ENCODE measurements at places on chromosomes 3 and 15.
A peak's percentile ranks its signal among the peaks of the same experiment; 100 is the strongest.

GRCh38 chr3:20997183-20997582 lies 753.8 kb downstream of the ZNF385D start:
- DNase-seq: no peak

DNA sequence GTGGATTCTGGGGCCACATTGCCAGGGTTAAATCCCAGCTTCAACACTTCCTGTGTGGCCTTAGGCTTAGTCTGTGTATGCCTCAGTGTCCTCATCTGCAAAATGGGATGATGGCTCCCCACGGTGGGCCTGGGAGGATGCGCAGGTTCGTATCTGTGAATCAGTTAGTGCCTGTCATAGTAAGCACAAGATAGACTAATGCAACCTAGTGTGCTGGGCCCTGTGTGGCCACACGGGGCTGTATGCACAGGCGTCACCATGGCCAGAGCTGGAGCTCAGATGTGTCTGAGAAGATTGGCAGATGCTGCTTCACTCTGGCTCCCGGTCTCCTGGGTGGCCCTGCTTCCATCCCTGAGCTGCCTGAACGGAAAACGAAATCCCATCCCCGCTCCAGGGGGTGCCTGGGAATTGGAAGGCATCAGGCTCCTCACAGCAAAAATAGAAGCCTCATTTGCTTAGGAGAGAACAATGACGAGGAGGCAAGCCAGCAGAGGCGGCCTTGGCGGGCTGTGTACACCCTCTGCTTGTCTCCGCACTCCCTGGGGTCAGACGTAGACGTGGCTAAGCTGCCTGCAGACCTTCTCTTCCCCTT lies 103.6 kb downstream of the APBA2 start:
- no peak for DNase-seq

DNA sequence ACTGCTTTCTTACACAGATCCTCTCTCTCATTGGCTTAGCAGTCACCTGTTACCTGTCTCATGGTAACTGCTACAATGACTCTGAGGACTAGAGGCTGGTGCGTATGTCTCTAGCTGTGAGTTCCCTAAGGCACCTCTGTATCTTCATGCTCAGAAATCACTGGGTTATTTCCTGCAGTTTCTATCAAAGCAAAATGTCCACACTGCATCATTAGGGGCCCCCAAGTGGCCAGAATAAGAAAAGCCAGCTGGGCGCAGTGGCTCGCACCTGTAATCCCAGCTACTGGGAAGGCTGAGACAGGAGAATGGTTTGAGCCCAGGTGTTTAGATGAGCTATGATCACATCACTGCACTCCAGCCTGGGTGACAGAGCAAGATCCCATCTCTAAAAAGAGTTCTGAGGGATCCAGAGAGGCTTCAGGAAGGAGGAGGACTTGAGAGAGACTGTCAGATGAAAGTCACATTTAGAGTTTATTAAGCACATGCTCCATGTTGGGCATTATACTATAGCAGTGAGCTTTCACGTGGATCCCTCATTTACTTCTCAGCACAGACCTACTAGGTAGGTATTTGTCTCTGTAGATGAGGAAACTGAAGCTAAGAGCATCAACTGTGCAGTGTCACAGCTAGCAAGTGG lies 2.3 kb upstream of the VPS18 start:
- peak; percentile 14 for DNase-seq

- peak; percentile 56 for DNase-seq
Observed at GRCh38 chr3:58350627-58351013, 17.9 kb downstream of the PXK start.

DNA sequence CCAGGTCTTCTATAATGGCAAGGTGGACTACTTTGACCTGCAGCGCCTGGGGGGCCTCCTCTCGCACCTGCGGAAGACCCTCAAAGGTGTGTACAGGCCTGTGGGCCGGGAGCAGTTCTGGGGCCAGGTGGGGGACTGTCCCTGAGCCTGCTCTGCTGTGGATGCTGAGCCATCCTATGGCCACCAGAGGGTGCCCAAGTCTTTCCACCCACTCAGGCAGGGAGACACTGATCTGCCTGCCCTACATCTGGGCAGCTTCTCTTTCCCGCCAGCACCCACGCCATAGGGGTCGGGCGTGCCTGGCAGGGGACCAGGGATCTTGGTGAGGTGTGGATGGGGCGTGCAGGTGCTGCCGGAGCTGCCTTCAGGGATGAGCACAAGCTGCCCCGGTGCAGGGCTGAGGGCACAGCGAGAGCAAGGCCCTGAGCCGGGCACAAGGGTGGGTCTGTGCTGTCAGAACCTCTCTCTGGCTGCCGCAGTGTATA lies 14.1 kb downstream of the RNF123 start:
- peak; percentile 71 for DNase-seq

- no peak for DNase-seq
Observed at GRCh38 chr15:57118013-57118799, 199.8 kb downstream of the TCF12 start.

DNA sequence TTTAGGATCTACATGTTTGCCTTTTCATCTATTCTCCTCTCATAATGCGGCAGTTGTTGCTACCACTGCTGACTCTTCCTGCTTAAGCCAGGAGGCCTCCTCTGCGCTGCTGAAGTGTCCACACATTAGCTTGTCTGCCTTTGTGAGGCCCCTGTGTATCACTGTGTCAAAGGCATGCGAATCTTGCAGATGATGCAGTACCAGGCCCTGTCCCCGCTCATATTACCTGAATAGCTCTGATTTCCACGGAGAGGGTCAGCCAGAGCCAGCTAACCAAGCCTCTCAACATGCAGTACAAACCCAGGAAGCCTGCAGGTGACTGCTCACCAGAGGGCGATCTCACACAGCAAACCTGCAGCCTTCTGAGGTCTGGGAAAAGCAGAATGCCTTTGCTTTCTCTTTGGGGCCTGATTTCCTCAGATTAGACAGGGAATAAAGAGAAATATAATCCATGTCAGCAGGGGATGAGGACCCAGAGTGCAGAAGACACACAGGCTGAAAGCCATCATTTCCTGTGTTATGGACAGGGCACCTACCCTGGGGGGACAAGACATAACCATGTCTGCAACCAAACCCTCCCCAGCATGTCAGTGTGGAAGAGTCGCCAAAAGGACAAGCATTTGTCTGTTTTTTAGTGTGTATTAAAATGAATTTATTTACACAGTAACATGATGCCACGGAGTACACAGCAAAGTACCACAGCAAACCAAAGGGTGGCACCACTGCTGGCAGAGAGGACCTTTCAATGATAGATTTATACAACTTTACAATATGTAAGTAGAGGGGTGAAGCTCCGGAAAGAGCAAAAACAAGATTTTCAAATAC lies 36.8 kb upstream of the TSPAN3 start:
- peak; percentile 44 for DNase-seq

DNA sequence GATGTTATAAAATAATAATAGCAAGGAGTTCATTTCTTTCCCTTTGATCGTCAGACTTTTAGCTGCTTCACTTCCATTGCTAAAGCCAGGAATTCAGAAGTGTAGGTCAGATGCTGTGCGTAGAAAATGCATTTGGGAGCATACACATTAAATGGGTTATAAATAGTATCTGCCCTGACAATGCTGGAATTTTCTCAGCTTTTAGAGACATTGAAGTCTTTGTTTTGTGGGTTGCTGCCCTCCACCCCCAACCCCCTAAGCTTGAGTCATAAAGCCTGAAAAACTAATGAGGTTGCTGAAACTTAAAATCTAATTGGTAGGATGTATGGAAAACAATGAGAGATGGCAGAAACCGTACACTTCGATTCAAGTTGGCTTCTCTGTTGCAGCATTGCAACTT lies 81.9 kb downstream of the MITF start:
- DNase-seq: no peak

- DNase-seq: no peak
Observed at GRCh38 chr3:98846101-98846500, 55.4 kb downstream of the DCBLD2 start.

GRCh38 chr3:67034371-67034770 lies 36.3 kb downstream of the KBTBD8 start:
- no peak for DNase-seq

GRCh38 chr15:100143378-100143777 lies 198.4 kb downstream of the ADAMTS17 start:
- no peak for DNase-seq

GRCh38 chr3:94092086-94092485 lies 29.2 kb downstream of the NSUN3 start:
- peak; percentile 10 for DNase-seq

DNA sequence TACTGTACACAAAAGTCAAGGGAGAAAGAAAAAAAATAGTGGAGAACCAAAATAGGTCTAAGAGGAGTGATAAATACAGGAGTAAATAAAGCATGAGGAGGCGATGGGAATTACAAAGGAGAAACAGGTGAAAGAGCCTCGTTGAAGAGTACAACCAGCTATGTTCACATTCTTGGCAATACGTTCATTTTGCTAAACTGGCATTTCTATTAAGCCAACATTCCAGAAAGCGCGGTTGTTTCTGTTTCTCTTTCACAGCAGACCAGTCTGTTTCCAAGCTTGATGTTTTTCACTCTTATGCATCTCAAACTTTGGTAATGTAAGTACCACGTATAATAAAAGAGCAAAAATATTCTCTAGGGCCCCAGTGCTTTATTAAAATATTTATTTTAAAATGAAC lies 74.5 kb downstream of the NSUN3 start:
- no peak for DNase-seq

DNA sequence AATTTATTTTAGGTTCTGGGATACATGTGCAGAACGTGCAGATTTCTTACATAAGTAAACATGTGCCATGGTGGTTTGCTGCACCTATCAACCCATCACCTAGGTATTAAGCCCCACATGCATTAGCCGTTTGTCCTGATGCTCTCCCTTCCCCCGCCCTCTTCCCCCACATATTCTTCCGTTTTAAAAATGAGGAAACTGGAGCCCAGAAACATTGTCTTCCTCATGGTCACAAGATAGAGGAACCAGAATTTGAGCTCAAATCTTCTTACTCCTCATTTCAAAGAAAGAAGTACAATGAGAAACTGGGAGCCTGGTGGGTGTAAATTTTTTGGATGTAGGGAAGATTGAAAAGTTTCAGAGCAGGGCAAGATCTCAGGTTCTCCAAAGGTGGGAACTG lies 56.1 kb upstream of the USP3 start:
- peak; percentile 90 for DNase-seq

All from Kasumi-1 (cell line).